ENCODE measurements at places on chromosomes 13 and 19. TPM values are rescaled to one million over a fixed set of nuclear protein-coding genes. Genes with fewer than 3 reads are reported as not detected.

The MAP1S gene
- total RNA-seq, result 59.1 TPM

The TPTE2 gene
- total RNA-seq, result not detected

The DZIP1 gene
- total RNA-seq, result not detected

GRCh38 chr13:85709072-85709471 lies 90.1 kb downstream of the SLITRK6 start:
- no peaks in the 10 kb centered on the region for H3K4me1 ChIP-seq
- H3K36me3 ChIP-seq, result no peaks in the 10 kb centered on the region
- H3K27ac ChIP-seq, result no peak overlapping the region
- no peak overlapping the region for H3K4me3 ChIP-seq

The ETFB gene
- 51.4 TPM for total RNA-seq

GRCh38 chr13:82298106-82298505 lies 1584.2 kb downstream of the SLITRK1 start:
- no peak overlapping the region for H3K4me3 ChIP-seq
- H3K27me3 ChIP-seq, result no peaks in the 10 kb centered on the region
- no peaks in the 10 kb centered on the region for H3K36me3 ChIP-seq
- H3K27ac ChIP-seq, result no peak overlapping the region
- H3K4me1 ChIP-seq, result no peaks in the 10 kb centered on the region

DNA sequence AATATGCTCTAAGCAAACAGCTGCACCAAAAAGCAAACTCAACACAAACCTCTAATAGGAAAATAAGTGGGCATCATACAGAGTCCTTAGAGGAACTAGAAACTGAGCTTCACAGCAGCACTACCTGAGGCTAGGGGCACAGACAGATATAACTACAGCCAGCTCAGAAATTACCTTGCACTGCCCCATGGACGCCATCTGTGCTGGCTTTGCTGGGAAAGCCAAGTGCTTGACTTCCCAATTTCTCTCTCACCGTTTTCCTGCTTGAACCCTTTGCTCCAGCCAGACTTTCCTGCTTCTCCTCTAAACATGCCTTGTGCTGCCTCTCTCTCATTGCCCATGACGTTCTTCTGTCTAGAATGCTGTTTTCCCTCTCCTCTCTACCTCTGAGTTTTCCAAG lies 29.3 kb downstream of the MTUS2 start:
- H3K36me3 ChIP-seq, result no peaks in the 10 kb centered on the region
- H3K27me3 ChIP-seq, result no peaks in the 10 kb centered on the region
- DNase-seq, result no peak
- H3K4me1 ChIP-seq, result no peaks in the 10 kb centered on the region
- no peak overlapping the region for H3K27ac ChIP-seq

GRCh38 chr19:34468409-34468808 lies 13.1 kb upstream of the WTIP start:
- H3K4me1 ChIP-seq, result no peaks in the 10 kb centered on the region
- H3K4me3 ChIP-seq, result no peak overlapping the region
- DNase-seq, result no peak
- H3K36me3 ChIP-seq, result peaks cover 54% of the 10 kb centered on the region
- no peaks in the 10 kb centered on the region for H3K27me3 ChIP-seq
- no peak overlapping the region for H3K27ac ChIP-seq

Data from CD4-positive, alpha-beta memory T cell (primary cell).